Vagina (tissue), 2 donors: ENCODE measurements at places on chromosomes 7 and 10.

DNA sequence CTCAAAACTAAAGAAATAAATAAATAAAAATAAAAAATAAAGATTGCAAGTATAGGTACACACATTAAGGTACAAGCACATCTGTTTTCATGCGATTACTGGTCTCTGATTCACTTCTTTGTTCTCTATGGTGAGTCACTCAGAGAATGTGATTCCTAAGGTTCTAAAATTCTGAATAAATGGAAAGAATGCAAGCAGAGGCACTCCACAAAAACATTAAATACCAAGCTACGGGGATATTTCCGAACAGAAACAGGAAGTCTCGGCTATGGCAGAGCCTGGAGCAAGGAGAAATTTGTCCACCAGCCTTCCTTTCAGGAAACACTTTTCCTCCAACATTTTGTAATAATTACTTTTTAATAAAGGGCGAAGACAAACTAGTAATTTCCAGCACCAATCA is 1.4 kb downstream of the VOPP1 start:
- DNase-seq: no peak

DNA sequence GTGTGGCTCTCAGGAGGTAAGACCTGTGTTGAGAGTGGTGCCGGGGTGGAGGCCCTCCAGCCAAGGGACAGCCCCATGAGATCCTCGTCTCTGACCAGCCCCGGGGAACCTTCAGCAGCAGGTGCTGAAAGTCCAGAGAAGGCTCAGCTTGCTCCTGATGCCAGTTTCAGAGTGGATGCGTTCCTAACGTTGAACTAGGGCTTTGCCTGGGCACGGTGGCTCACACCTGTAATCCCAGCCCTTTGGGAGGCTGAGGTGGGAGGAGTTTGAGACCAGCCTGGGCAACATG is 45.7 kb downstream of the BAIAP2L1 start:
- no peak for DNase-seq

DNA sequence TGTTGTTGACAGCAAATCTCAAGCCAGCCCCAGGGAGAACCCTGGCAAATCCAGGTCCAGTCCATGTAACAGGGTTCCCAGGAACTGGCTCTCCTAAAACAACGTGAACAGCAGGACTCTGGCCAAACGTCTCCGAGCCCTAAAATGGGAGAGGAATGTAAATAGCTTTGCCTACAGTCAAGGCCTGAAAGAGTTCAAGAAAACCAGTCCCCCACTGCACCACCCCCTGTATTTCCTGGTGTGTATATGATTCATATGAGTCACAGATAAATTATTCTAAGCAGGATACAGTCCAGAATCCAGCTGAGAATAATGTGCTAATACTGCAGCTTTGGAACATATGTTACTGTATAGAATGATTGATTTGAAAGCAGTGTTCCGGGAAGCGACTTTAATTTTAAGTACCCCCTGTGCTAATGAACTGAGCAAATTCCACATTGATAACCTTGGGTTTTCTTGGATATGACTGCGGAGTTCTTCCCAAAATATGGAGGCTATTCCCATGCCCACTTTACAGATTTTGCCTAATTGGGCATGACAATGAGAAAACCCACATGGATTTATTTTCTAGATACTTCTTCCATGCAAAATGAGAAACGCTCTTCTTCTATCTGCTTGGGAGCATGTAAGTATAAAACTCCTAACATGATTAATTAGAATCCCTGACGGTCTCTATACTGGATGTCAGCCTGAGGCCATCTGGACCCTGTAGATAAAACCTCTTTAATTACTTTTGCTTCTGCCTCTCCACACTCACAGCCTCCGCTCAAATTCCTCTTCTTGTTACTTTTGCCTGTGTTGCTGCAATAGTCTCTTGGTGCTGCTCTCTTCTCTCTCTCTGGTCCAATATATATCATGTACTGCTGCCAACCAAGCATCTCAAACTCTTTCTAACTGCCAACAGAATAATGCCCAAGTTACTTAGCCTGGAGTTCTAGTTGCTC is 50.2 kb downstream of the LAMB4 start:
- DNase-seq: no peak

GRCh38 chr7:35019179-35019729 is 18.0 kb downstream of the DPY19L1 start:
- no peak for DNase-seq

- DNase-seq: no peak
These were observed 494.0 kb downstream of the MAGI2 start for GRCh38 chr7:78959477-78959876.

DNA sequence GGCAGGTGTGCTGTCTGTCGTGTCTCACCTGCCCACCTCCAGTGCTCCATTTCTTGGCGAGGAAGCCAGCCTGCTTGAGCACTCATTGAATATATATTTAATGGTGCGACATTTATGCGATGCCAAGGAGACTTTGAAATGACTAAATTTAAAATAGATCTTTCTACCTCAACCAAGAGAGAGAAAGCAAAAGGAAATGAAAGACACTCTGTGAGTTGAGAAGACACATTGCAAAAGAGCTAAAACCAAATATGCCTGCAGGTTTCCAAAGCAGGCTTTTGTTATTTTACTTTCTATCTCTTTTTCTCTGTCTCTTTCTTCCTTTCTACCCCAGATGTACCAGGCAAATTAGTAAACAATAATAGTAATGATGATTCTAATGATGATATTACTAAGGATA is 53.6 kb upstream of the AOAH start:
- DNase-seq: no peak

- DNase-seq: no peak
These were observed 316.8 kb upstream of the STEAP1 start for GRCh38 chr7:89837515-89837914.

DNA sequence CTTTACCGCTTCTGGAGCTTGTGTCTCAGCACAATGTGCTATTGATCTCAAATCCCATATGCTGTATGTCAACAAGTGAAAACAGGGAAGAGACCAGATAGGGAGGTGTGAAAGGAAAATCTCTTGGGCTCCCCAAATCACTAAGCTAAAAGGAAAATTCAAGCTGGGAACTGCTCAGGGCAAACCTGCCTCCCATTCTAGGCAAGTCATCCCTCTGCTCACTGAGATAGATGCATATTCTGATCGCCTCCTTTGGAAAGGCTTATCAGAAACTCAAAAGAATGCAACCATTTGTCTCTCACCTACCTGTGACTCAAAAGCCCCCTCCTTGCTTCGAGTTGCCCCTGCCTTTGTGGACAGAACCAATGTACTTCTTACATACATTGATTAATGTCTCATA is 161.1 kb upstream of the LYZL1 start:
- no peak for DNase-seq

DNA sequence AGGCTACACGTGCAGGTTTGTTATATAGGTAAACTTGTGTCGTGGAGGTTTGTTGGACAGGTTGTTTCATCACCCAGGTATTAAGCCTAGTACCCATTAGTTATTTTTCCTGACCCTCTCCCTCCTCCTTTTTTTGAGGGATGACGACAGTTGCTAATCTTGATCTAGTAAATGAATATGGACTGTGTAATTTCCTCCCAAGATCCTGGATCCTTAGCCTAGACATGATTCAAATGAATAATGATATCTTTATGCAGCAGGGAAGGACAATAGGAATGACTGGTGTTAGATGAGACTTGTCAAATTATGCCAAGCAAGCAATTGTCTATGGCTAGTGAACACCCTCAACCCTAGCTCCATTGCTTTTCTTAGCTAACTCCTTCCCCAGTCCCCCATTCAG is 156.2 kb downstream of the PLPP4 start:
- no peak for DNase-seq

DNA sequence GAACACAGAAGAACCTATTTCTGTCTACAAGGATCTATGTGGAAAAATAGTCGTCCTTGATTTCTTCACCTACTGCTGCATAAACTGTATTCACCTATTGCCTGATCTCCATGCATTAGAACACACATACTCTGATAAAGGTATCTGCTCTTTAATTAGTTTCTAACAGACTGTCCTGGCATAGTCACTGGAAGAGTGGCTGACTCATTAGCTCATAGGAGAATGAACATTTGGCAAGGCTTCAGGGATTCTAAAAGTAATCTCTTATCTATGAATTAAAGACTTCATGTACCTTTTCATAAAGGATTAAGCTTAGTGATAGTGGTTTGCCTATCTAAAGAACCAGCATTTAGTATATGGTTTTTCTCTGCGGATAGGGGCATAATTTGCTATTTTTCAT is 4.1 kb downstream of the NHLRC2 start:
- DNase-seq: no peak

DNA sequence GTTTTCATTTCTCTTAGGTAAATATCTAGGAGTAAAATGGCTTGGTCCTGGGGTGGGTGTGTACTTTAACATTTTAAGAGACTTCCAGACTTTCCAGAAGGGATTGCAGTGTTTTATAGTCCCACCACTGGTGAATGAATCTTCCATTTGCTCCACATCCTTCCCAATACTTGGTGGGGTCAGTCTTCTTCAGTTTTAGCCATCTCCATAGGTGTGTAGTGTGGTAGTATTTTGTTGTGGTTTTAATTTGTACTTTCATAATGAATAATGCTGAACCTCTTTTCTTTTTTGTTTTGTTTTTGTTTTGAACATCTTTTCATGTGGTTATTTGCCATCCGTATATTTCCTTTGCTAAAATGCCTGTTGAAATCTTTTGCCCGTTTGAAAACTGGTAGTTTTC is 86.4 kb downstream of the ANKRD61 start:
- no peak for DNase-seq

DNA sequence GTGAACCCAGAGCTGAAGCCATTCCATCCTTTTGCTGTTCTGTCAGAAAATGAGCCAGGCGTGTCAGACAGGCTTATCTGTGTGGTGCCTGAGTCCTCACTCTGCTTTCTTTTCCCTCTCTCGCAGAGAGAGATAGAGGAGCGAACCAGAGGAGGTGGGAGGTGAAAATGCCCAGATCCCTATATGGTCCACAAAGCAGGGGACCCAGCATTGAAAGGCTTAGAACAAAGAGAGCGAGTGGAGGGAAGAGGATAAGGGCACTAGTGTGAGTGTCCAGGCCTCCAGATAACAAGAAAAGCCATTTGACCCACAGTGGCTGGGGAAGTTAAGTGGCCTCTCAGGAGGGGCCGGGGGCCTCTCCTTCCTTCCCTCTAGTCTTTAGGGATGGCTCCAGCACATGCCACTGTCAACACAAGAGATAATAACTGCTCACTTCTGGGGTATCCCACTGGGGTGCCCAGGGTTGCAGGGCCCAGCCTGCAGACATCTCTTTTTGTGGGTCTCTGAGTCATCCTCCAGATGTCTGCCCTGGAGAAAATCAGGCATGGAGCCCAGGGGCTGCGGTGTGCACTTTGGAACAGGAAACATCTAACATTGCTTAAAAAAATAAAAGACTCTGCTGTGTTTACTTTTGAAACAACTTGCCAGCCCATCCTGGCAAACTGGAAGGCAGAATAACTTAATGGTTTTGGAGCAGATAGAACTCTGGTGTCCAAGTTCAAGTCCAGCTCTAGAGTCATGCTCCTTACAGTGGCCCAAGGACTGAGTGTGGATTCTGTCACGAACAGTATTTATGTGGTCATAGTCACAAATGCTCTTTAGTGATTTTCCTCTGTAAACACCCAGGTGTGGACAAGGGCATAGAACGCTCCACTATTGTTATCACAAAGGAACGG is 189.5 kb downstream of the CXCL12 start:
- DNase-seq: peak; percentile 87

DNA sequence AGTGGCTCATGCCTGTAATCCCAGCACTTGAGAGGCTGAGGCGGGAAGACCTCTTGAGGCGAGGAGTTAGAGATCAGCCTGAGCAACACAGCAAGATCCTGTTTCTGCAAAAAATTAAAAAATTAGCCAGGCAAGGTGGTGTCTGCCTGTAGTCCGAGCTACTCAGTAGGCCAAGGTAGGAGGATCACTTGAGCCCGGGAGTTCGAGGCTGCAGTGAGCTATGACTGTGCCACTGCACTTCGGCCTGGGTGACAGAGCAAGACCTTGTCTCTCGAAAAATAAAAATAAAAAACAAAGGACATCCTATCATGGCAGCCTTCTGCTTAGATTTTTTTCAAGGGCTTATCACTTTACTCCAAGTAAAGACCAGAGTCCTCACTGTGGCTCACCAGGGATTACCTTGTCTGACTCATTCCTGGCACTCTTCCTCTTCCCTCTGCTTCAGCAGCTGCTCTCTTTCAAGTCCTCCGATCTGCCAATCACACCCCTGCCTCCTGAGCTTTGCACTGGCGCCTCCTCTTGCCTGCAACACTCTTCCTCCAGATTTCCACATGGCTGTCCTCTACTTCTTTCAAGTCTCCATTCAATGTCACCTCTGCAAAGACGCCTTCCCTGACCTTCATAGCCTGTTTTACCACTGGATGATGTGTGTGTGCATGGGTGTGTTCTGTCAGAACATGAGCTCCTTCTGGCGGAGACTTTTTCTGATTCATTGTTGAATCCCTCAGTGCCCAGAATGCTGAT is 7.7 kb downstream of the PRTFDC1 start:
- no peak for DNase-seq

DNA sequence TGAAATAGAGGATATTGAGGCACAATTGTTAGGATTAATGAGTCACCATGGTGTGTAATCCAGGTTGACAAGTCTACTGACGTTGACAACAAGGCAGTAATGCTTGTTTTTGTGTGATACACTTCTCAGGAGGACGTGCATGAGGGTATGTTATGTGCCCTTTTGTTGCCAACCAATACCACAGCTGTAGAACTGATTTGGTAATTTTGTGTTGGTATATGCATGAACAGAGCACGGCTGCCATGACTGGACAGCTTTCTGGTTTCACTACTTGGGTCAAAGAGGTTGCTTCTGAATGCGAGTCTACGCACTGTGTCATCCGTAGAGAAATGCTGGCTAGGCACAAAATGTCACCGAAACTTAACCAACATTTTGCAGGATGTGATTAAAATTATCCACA is 32.9 kb downstream of the PHTF2 start:
- DNase-seq: no peak
